ENCODE measurements at places on chromosomes 5 and 9.

GRCh38 chr5:15704397-15704947 is 204.5 kb downstream of the FBXL7 start:
- DNase-seq: no peak

DNA sequence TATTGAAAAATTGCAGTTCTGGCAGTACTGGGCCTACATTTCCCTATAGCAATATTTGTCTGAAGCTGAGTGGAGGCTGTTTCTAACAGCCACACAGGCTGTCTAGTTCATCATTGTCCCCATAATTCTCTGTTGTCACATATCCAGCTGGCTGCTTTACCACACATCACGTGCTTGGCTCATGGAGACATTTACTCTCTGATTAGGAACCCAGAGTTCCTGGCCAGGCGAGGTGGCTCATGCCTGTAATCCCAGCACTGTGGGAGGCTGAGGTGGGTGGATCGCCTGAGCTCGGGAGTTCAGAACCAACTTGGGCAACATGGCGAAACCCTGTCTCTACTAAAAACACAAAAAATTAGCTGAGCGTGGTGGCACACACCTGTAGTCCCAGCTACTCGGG is 81.4 kb downstream of the PGM5 start:
- no peak for DNase-seq

- DNase-seq: no peak
These were observed 160.0 kb downstream of the RMI1 start for GRCh38 chr9:84140535-84141101.

- DNase-seq: no peak
These were observed 47.9 kb upstream of the PPP2CA start for GRCh38 chr5:134273642-134274395.

DNA sequence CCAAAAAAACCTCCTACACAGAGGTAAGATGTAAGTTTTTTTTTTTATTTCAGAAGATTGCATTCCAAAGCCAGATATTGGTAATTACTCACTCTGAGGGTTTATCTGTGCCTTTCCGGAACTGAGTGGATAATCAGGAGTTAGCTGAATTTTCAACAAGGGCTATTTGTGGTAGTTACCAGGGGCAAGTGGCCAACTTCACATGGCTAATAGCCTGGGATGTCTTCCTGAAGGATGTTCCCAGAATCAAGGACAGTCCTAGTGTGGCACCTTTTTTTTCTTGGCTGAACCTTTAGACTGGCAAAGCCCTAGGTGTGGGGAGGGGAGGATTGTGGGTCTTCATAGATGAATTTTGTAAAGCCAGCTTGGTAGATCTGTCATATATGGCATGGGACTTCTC is 7.1 kb downstream of the LARP1 start:
- DNase-seq: no peak

GRCh38 chr9:29830821-29831220 is 2257.5 kb upstream of the C9orf72 start:
- DNase-seq: no peak

GRCh38 chr5:55241746-55242145 is 8.3 kb upstream of the CCNO start:
- DNase-seq: no peak

GRCh38 chr5:79168031-79168430 is 56.4 kb downstream of the BHMT start:
- DNase-seq: no peak

DNA sequence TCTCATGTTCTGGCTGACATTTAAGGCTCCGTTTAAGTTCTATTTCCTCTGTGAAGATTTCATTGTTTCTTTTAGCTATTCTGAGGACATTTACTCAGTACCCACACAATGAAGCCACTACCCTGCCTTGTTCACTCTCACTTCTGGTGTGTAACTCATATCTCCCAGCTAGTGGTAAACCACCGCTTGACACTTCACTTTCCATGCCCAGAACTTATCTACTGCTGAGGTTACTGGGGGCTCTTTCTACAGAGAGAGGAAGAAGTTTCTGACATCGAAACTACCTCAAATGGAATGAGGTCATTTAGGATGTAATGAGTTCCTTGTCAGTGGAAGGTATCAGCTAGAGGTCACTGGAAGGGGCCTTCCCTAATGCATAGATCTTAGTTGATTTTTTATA is 501.5 kb downstream of the DMAC1 start:
- DNase-seq: no peak

DNA sequence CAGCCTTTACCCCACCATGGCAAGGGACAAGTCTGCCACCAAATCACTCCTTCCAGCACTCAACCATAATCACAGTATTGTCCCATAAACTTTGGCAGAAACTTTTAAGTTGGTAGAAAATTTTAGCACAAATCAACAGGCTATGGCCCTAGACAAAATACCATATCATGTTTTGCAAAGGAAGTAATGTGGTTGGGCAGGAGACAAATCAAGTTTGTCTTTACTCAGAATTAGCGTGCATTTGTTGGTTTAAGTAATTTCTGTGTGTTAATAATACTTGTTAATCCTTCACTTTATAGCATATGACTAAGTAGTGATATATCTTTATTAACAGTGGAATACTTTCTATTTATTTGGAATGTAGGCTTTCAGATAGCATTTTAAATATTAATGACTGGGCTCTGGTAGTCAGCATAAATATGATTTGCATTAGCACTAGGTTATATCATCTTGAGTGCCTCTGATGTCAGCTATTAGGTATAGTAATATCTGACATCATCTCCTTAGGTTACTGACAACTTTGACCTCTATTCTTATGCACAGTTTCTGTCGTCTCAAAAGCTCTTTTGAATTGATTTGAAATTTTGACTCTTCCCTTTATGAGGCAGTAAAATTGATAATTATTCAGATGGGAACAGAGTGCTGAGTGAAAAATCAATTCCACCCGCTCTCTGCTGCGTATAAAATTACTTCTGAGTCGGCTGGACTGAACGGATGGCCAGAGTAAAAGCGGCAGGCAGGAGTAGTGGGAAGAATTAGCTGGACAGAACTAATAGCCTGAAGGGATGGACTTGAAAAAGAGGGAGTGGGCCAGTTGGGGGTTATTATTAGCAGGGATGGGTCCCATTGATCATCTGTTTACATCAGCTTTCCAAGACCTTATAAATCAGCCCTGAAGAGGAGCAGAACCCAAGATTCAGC is 40.1 kb upstream of the TLX3 start:
- DNase-seq: no peak

- DNase-seq: no peak
These were observed 29.0 kb downstream of the ABLIM3 start for GRCh38 chr5:149170299-149170698.

- DNase-seq: no peak
These were observed 61.7 kb downstream of the OTULIN start for GRCh38 chr5:14726066-14726838.

GRCh38 chr5:169098331-169099121 is 202.4 kb downstream of the SLIT3 start:
- no peak for DNase-seq

All from central memory CD8-positive, alpha-beta T cell (primary cell).